ENCODE measurements at places on chromosomes 5 and 9. TPM values are rescaled to one million over a fixed set of nuclear protein-coding genes. Genes with fewer than 3 reads are reported as not detected.

DNA sequence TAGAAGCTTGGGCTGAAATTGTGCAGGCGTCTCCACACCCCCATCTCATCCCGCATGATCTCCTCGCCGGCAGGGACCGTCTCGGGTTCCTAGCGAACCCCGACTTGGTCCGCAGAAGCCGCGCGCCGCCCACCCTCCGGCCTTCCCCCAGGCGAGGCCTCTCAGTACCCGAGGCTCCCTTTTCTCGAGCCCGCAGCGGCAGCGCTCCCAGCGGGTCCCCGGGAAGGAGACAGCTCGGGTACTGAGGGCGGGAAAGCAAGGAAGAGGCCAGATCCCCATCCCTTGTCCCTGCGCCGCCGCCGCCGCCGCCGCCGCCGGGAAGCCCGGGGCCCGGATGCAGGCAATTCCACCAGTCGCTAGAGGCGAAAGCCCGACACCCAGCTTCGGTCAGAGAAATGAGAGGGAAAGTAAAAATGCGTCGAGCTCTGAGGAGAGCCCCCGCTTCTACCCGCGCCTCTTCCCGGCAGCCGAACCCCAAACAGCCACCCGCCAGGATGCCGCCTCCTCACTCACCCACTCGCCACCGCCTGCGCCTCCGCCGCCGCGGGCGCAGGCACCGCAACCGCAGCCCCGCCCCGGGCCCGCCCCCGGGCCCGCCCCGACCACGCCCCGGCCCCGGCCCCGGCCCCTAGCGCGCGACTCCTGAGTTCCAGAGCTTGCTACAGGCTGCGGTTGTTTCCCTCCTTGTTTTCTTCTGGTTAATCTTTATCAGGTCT is at the start of gene C9orf72:
Gene C9orf72, minus strand, starts transcription at position 564 of the 716 bp plus-strand sequence. CDS start 6,361 bp downstream, outside the sequence.
- H3K4me3 ChIP-seq, result peak within 1 kb of the TSS; percentile 97
- peaks cover 29% of the 10 kb centered on the region for H3K4me1 ChIP-seq
- DNase-seq, result peak; percentile 62
- peak within 1 kb of the TSS; percentile 100 for H3K27ac ChIP-seq
- no peaks in the 10 kb centered on the region for H3K27me3 ChIP-seq

- H3K4me3 ChIP-seq, result peak overlapping the region; percentile 88
- H3K27ac ChIP-seq, result no peak overlapping the region
- H3K27me3 ChIP-seq, result no peaks in the 10 kb centered on the region
- DNase-seq, result no peak
- H3K36me3 ChIP-seq, result peaks cover 2% of the 10 kb centered on the region
Measured at GRCh38 chr9:133989625-133990365, 2.3 kb downstream of the VAV2 start.

- no peak overlapping the region for H3K27ac ChIP-seq
- no peak overlapping the region for H3K4me3 ChIP-seq
- H3K36me3 ChIP-seq, result peaks cover 2% of the 10 kb centered on the region
- H3K27me3 ChIP-seq, result peaks cover 14% of the 10 kb centered on the region
Measured at GRCh38 chr5:38853753-38854470, 8.1 kb downstream of the OSMR start.

DNA sequence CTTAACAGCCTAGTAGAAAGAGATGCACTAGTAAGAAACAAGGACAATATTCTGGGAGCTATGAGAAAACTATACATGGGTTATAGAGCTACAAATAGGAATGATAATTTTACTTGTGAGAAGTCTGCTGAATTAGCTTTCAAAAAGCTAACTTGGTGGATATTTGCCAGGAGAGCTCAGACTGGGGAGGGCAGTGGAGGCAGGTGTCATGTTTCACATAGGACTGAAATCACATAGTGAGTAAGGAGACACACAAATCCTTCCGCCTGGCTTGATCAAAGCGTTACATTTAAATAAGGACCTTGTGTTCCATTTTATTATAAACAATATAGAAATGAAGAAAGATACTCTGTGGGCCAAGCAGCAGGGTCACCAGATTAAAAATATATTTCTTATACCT is 235.0 kb downstream of the ISL1 start:
- H3K36me3 ChIP-seq, result no peaks in the 10 kb centered on the region
- H3K27ac ChIP-seq, result no peak overlapping the region
- no peak for DNase-seq

DNA sequence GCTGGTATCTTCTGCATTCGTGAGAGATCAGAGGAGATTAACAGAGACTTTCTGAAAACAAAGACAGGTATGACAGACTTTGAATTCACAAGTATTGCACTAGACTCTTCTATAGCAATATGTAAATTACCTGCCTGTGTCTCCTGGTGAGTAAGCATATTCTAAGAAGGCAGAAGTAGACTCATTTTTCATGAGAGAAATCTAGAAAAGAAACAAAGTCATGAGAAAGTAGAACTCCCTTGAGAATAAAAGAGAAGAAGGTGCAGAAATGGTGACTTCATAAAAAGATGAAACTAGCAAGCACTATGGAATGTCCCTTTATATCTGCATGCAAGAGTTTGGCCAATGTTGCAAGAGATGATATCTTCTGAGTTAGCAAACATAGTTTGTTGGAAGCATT is 419.8 kb downstream of the DMRT2 start:
- H3K36me3 ChIP-seq, result no peaks in the 10 kb centered on the region
- no peaks in the 10 kb centered on the region for H3K4me1 ChIP-seq
- H3K27ac ChIP-seq, result no peak overlapping the region
- no peak for DNase-seq
- H3K27me3 ChIP-seq, result peaks cover 15% of the 10 kb centered on the region

- H3K4me1 ChIP-seq, result peaks cover 4% of the 10 kb centered on the region
- no peaks in the 10 kb centered on the region for H3K27me3 ChIP-seq
- DNase-seq, result no peak
- no peak overlapping the region for H3K27ac ChIP-seq
- peaks cover 12% of the 10 kb centered on the region for H3K36me3 ChIP-seq
Measured at GRCh38 chr5:139684350-139684880, 36.3 kb downstream of the CXXC5 start.

- no peaks in the 10 kb centered on the region for H3K36me3 ChIP-seq
- no peaks in the 10 kb centered on the region for H3K27me3 ChIP-seq
- peaks cover 40% of the 10 kb centered on the region for H3K4me1 ChIP-seq
- H3K27ac ChIP-seq, result peak overlapping the region; percentile 68
Measured at GRCh38 chr5:157860898-157861890, 2.2 kb upstream of the CLINT1 start.

GRCh38 chr5:98443881-98444280 is 329.6 kb upstream of the RGMB start:
- H3K36me3 ChIP-seq, result no peaks in the 10 kb centered on the region
- DNase-seq, result no peak
- H3K27me3 ChIP-seq, result no peaks in the 10 kb centered on the region

GRCh38 chr9:19799784-19800183 is 10.9 kb upstream of the SLC24A2 start:
- DNase-seq, result no peak
- H3K36me3 ChIP-seq, result no peaks in the 10 kb centered on the region
- peaks cover 9% of the 10 kb centered on the region for H3K27me3 ChIP-seq
- H3K4me3 ChIP-seq, result no peak overlapping the region

DNA sequence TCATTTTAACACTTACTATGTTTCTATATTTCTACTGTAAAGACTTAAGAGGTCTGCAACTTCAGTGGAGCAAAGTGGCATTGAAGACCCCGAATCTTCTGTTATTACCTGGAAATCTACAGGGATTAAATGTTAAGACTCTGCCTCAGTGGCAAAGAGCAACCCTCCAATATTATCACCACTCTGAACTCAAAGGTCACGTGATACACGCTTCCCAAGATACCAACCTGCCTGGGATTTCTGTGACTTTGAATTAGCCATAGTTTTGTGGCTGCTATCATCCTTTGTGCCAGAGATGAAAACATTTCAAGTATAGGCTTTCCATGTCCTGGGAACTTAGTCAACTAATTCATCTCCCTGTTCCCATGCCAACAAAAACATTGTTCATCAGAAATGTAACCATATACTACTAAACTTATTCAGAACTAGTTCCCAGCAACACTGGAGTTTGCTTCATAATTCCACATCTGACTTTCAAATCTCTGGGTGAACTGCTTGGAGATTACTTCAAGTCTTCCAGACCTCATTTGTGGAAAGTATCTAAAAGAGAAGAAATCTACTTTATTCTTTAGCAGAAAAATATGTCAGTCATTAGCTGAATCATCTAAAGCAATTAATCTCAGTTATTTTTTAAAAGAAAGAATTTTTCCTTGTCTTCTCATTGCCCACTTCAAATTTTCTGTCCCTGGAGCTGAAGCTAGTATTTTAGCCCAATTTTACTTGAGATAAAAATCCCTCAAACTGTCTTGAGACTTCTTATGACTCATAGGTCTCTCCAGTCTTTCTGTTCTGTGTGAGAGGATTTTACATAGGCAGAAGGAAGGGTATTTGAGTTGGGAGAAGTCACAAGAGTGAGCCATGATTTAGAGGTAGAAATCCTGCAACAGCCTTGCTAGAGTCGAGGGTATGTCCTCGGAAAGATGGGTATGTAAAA is 83.0 kb downstream of the ZNF462 start:
- no peak overlapping the region for H3K4me3 ChIP-seq
- H3K4me1 ChIP-seq, result peaks cover 6% of the 10 kb centered on the region
- DNase-seq, result no peak
- peak overlapping the region; percentile 85 for H3K27ac ChIP-seq
- H3K27me3 ChIP-seq, result no peaks in the 10 kb centered on the region

GRCh38 chr9:135165756-135166519 is 78.5 kb downstream of the OLFM1 start:
- H3K4me3 ChIP-seq, result no peak overlapping the region
- no peak for DNase-seq
- H3K36me3 ChIP-seq, result no peaks in the 10 kb centered on the region
- no peak overlapping the region for H3K27ac ChIP-seq
- peaks cover 71% of the 10 kb centered on the region for H3K27me3 ChIP-seq

CATSPER3 gene
- total RNA-seq, result 1.1 TPM

PHF24 gene
- total RNA-seq, result 0.62 TPM
